Myocyte (in vitro differentiated cells): ENCODE measurements at places on chromosomes 4 and X. TPM values are rescaled to one million over a fixed set of nuclear protein-coding genes. Genes with fewer than 3 reads are reported as not detected.

Gene FAM3A
- total RNA-seq: 57.1 and 64.9 TPM in 2 replicates

DNA sequence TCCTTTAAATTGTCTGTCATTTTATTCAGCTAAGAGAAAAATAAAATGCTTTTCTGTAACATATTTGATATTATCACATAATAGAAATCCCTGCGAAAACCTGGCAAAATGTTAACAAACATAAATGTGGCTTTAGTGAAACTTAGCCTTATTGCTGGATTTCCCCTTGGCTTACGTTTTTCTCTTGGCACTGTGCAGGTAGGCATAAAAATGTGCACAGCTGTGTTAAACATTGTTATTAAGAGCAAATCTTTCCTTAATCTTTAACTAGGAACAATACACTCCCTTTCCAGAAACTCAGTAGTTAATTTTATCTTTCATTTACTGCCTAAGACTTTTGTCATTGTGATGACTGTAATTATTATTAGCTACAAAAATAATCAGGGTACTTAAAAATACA, 202.4 kb upstream of the GNPDA2 start:
- no peak for DNase-seq

DNA sequence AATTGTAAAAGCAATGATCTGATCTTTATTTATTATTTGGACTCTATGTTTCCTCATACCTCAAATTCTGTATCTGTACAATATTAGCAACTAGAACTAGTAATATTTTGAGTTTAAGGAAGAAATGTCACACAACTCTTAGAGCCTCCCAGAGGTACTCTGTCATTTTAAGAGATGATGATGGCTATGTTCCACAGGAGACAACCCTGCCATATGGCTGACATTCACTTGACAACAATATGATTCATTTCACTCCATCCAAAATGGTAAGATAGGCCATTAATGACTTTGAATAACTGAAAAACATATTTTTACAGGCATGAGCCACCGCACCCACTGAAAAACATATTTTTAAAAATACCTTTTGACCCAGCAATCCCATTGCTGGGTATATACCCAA, 190.3 kb downstream of the MAML3 start:
- no peak for DNase-seq

DNA sequence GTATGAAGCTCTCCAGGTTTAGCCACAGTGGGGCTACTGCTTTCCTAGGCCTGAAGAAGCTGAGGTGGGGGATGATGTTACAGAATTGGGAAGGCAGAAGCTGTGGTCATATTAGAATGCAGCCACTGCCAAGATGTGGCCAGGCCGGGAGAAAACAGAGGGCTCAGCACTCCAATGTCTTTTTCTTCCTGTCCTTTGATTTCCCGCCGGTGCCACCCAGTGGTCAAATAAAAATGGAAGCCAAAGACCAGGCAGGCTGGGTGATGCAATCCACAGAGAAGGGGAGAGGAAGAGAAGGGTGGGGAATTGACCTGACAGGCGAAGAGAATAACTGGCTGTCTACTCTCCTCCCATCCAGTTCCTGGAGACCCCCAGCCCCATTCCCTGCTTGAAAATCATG, 94.9 kb upstream of the SHISA3 start:
- no peak for DNase-seq

- no peak for DNase-seq
These were observed 14.9 kb downstream of the IGFBP7 start for GRCh38 chr4:57095245-57095644.

DNA sequence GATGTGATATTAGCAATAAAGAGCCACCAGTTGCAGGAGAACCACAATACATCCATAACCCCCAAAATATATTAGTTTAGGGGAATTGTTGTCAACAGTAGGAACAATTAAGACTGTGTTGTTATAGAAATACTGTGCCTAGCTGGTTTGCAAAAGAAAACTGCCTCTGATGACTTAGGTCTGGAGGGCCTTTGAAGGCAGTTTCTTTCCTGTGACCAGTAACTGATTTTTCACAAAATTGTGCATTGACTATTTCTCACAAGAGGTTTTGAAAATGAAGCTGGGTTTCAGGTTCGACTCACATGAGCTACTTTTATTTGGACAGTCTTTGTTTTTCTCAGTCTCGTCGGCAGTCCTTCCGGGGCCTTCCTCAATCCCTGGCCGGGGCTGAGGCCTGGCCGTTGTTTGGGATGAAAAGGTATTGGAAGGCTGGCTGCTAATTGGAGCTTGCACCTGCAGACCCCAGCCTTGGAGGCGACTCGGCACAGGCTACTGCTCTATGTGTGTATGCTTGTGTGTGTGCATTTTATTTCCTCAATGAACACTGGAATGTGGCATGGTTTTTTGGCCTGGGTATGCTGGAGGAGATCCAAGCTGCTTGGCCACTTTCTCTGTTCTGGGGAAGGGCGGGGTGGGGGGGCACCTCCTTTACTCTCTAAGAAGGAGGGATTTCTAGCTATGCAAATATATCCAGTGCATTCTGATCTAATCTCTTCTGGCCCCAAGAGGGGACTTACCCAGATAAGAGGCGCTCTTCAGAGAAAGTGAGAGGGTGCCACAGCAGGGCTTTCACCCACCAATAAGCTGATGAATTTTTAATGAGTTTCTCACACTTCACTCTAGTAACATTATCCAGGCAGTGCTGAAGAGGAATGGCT, 49.5 kb upstream of the LNX1 start:
- no peak for DNase-seq

GRCh38 chr4:24000470-24000831, 110.6 kb upstream of the PPARGC1A start:
- DNase-seq: no peak

DNA sequence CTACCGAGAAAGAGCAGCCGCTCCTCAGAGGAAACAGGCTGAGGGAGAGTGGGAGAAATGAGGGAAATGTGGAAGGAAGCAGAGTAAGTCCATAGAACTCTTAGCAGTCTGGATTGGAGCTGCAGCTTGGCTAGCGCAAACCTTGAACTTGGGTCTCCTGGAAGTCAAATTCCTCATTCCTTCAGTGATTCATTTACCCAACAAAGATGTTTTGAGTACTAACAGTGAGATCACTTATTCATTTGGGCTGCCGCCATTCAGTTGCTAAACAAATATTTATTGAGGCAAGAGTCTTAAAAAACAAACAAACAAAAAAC, 51.5 kb downstream of the SEL1L3 start:
- no peak for DNase-seq

DNA sequence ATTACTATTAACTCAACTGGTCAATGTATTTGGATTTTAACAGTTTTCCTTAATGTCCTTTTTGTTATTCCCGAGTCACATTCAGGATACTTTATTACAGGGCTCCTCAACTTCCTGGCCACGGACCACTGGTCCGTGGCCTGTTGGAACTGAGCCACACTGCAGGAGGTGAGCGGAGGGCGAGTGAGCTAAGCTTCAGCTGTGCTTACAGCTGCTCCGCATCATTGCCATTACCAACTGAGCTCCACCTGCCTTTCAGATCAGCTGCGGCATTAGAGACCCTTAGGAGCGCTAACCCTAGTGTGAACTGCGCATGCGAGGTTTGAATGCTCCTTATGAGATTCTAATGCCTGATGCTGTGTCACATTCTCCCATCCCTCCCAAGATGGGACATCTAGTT, 591.7 kb downstream of the CCSER1 start:
- peak; percentile 27 for DNase-seq

DNA sequence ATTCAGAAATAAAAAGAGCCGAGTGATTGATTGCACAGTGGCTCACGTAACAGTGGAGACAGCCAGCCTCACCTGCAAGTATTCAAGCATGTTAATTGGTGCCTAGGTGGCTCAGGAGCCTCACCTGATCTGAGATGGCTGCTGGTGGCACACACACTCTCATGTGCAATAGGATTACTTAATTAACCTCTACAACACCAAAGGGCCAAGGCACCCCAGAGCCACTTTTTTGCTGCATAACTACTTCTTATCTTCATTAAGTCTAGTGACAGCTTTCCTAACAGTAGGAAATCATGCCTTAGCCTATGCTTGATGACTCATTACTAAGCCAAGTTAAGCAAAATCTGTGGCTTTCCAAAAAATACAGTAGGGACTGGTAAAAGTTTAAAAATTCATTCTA, 117.3 kb upstream of the NOCT start:
- DNase-seq: no peak

DNA sequence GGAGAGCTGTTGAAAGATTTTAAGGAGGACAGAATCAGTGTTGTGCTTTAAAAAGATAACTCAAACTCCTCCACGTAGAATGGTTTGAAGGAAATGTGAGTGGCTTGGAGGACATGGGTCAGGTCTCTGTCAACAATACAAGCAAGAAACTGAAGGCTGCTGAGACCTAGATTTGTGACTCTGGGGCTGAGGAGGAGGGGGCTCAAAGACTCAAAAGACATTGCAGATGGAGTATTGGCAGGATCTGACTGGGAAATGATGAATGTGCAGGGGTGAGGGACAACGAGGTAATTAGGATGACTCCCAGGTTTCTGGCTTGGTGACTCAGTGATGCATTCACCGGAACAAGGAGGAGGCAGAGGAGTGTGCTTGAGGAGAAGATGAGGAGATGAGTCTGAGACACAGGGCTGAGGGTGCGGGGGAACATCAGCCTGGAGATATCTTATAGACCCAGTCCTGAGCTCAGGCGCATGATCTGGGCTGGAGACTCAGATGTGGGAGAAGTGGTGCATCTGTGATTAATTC, 3.3 kb upstream of the RPS4X start:
- no peak for DNase-seq

DNA sequence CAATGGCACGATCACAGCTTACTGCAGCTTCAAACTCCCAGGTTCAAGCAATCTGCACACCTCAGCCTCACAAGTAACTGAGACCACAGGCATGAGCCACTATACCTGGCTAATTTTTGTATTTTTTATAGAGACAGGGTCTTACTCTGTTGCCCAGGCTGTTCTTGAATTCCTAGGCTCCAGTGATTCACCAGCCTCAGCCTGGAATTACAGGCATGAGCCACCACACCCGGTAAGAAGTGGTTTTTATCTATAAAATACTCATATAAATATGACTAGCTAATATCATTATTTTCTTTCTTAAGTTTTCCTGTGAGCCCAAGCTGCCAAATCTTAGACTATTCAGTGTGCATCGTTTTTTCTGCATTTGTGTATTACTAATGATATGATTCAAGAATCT, 4.4 kb downstream of the SCFD2 start:
- DNase-seq: no peak

Gene GAGE2A
- total RNA-seq: not detected in 2 replicates

- no peak for DNase-seq
These were observed 111.7 kb downstream of the FRMPD4 start for GRCh38 chrX:12249997-12250396.

Gene SULT1E1
- not detected in 2 replicates for total RNA-seq

Gene TCEAL7
- total RNA-seq: 54.0 and 66.3 TPM in 2 replicates

DNA sequence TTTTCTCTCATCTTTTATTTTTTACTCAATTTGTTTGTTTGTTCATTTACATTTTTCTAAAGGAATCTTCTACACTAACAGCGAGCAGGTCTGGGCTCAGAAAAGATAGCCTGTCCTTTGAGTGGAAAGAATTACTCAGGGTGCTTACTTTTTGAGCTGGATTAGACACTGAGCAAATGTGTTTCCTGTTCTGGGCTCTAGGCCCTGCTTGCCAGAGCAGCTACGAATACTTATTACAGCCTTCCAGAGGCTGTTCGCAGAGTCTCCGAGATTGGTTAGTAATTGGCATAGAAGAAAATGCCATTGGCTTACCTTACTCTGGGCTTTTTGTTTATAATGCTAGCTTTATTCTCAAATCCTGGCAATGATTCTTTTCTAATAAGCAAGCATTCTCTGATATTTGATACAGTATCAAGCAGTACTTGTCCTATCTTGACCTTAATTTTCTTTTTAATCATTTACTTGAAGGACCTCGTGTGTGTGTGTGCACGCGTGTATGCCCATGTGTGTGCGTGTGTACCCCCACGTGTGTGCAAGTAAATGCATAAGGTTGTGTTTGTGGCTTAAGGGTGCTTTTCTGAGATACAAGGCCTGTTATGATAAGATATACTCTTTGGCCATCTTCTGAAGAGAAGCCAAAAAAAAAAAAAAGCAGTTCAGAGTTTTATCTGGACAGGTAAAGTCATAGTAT, 76.2 kb upstream of the GRXCR1 start:
- no peak for DNase-seq

GRCh38 chr4:70818921-70819320, 20.8 kb downstream of the GRSF1 start:
- DNase-seq: no peak

DNA sequence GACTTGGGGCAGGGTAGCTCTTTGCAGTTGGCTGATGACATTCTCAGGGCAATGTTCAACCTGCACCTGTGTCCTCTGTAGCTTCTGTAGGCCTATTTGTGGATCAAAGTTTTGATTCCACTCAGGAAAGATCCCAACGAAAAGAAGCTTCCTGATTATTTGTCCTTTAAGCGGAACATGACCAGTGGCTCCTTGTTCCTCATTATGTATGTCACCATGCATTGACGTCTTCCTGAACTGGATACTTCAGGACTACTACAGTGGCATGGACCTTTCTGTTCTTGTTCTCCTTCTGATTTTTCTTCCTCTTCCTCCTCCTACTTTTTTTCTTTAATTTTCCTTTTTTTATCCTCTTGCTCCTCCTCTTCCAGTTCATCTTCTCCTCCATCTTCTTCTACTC, 62.4 kb downstream of the NBDY start:
- no peak for DNase-seq

- peak; percentile 71 for DNase-seq
These were observed 169.9 kb upstream of the AADAT start for GRCh38 chr4:170259631-170260153.

DNA sequence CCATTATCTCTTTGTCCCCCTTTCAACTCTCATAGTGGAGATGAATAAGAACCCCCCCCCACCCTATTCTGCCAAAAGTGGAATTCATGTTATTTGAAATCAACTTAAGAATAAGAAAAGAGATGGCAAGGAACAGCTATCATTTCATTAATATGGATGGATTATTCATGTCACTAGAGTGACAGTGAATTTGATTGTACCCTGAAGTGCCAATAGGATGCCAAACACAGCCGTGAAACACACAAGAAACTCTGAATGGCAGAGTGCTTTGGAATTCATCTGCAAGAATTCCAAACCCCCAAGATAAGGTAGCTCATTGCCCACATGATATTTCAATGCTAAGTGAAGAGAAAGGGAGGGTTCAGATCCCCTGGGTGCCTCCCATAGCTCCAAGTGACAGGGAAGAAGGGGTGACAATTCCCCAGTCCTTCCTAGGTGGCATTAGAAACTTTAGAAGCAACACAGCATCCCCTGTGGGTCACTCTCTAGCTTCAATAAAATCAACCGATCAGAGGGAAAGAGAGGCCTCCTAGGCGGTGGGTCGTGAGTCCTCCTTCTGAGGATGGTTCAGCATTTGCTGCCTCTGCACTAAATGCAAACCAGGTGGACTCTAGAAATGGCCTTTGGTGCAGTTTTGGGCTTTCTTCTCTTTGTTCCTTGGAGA, 84.3 kb downstream of the MGST2 start:
- no peak for DNase-seq

Gene TEX13C
- total RNA-seq: not detected in 2 replicates

DNA sequence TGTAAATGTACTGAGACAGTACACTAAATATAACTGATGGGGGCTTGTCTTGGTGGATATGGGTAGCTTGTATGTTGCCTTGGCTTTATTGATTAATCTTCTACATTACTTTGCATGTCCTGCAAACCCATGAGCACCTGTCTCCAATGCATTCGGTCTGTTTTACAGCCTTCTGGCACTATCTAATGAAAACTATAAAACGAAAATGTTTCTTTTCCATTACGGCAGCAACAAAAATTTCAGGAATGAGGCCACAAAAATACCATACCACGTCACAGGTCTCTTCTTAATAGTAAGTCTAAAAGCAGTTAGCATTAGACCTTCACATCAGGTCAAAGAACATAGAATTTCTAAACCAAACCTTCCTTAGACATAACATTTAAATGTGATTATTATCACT, 49.8 kb downstream of the EDNRA start:
- DNase-seq: peak; percentile 28

Gene WDR19
- total RNA-seq: 25.9 and 35.1 TPM in 2 replicates
